ENCODE measurements at places on chromosomes 7 and 10.

- H3K4me3 ChIP-seq, result no peak overlapping the region
- H3K4me1 ChIP-seq, result peaks cover 19% of the 10 kb centered on the region
- no peaks in the 10 kb centered on the region for H3K27me3 ChIP-seq
- no peak for DNase-seq
- no peaks in the 10 kb centered on the region for H3K36me3 ChIP-seq
- H3K27ac ChIP-seq, result peak overlapping the region; percentile 53
These were observed 216.1 kb downstream of the HTR7 start for GRCh38 chr10:90641731-90642130.

DNA sequence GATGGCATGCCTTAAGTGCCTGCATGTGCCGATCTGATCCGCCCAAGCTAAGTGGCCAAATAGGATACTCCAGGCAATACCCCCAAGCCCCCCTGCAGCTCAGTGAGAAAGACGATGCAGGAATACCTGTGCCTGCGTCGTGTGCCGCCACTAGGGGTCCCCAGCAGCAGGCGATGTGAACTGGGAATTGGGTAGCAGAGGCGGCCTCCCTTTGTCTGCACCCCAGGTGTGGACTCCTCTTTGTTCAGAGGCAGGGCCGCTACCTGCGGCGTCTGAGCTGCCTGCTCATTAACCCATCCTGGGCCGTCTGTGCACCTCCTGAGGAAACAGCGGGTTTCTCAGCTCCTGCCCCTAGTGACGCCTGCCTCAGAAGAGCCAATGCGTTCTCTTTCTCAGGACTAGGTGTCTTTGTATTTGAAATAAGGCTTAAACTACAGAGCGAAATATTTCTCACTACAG is 4.8 kb upstream of the CHN2 start:
- H3K4me1 ChIP-seq, result no peaks in the 10 kb centered on the region
- H3K27ac ChIP-seq, result no peak overlapping the region
- no peak overlapping the region for H3K4me3 ChIP-seq
- no peaks in the 10 kb centered on the region for H3K36me3 ChIP-seq
- DNase-seq, result peak; percentile 73

DNA sequence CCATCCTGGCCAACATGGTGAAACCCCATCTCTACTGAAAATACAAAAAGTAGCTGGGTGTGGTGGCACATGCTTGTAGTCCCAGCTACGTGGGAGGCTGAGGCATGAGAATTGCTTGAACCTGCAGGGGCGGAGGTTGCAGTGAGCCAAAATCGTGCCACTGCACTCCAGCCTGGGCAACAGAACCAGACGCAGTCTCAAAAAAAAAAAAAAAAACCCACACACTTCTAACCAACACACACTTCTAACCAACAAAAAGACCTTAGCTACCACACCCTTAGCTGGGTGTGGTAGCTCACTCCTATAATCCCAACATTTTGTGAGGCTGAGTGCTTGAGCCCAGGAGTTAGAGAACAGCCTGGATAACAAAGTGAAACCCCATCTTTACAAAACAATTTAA is 33.9 kb upstream of the SPOCK2 start:
- peaks cover 2% of the 10 kb centered on the region for H3K36me3 ChIP-seq
- no peak overlapping the region for H3K27ac ChIP-seq
- DNase-seq, result no peak
- no peaks in the 10 kb centered on the region for H3K4me1 ChIP-seq
- H3K4me3 ChIP-seq, result no peak overlapping the region
- no peaks in the 10 kb centered on the region for H3K27me3 ChIP-seq

DNA sequence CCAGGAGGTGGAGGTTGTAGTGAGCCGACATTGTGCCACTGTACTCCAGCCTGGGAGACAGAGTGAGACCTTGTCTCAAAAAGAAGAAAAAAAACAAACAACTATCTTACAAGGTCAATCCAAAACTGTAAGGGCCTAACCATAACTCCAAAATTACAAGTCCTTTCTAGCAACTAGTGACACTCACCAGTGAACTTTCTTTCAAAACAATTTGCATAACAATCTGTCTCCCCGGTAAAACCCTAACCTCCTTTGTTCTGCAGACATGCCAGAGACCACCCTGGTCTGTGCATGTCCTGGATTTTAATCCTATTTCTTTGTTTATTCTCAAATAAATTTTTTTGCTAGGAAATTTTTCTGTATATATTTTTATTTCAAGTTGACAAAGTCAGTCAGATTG is 68.1 kb downstream of the EXOC6 start:
- no peak for DNase-seq
- no peak overlapping the region for H3K27ac ChIP-seq
- no peak overlapping the region for H3K4me3 ChIP-seq

DNA sequence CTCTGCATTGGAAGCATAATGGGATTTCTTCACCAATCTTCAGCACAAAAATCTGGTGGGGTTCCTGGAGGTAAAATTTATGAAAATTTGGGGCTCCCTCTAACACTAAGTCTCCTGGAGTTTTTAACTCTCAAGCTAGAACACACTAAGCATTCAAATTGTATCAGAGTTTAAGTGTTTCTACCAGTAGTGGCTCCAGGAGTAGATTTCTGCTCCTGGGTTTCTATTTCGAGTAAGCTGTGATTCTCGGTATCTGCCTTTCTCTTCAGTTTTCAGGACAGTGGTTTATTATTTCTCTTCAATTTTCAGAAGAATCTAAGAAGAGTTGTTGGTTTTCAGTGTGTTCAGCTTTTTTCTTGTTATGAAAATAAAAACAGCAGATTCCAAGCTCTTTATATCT is 566.4 kb upstream of the KCND2 start:
- no peak overlapping the region for H3K4me3 ChIP-seq
- no peak for DNase-seq
- H3K4me1 ChIP-seq, result no peaks in the 10 kb centered on the region
- H3K36me3 ChIP-seq, result no peaks in the 10 kb centered on the region

GRCh38 chr7:92631850-92632487 is 41.8 kb upstream of the FAM133B start:
- H3K36me3 ChIP-seq, result no peaks in the 10 kb centered on the region
- no peaks in the 10 kb centered on the region for H3K27me3 ChIP-seq
- peak overlapping the region; percentile 72 for H3K27ac ChIP-seq
- DNase-seq, result no peak

DNA sequence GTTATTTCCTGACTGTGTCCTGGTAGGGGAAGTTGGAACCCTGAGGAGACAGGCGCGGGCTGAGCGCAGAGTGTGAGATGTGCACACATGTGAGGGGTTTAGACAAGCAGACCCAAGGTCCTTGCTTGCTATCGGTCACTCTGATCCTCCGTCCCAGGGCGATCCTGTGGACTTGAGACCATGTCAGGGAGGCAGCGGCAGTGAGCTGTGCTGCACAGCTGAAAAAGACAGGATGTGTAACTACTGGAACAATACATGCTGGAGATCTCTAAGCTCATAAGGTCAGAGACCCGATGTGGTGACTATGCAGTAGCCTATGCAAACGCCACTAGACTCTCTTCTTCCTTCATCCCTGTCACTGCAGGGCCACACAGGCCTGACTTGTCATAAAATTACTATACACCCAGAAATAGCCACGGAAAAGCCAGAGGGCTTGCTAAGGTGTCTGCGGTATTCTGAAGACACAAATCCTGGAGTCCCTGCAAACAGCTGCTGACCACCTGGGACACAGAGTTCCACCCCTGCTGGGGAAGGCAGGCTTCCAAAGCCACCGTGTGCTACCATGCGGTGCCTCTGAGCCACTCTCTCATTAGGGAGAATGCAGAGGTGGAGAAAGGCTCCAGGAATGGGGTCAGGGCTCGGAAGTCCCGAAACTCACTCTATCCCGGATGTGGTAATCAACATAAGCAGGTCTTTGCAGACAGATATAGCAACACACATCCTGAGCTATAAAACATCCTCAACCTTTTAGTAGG is 91.1 kb upstream of the DDC start:
- DNase-seq, result peak; percentile 70
- no peaks in the 10 kb centered on the region for H3K27me3 ChIP-seq
- peak overlapping the region; percentile 88 for H3K27ac ChIP-seq
- no peaks in the 10 kb centered on the region for H3K4me1 ChIP-seq
- no peak overlapping the region for H3K4me3 ChIP-seq

DNA sequence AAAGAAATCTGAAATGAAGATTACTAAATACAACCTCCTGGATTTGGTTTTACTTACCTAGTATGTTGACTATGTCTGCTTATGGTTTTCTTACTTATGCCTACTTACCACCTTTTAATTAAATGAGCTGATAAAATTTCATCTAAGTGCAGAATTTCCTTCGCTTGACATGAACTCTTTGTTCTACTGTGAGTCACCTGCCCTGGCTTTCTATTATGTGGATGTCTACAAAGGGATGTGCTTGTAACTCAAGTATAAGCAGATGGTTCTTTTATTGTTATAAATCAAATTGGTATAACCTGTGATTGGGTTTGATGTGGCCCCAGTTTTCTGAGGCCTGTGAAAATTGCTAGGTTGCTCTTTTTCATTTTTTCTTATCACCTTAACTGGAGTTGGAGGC is 389.1 kb upstream of the ANKRD30A start:
- no peaks in the 10 kb centered on the region for H3K36me3 ChIP-seq
- no peak for DNase-seq
- no peaks in the 10 kb centered on the region for H3K4me1 ChIP-seq
- H3K4me3 ChIP-seq, result no peak overlapping the region
- no peak overlapping the region for H3K27ac ChIP-seq

GRCh38 chr7:122688400-122688998 is 10.4 kb downstream of the RNF133 start:
- H3K27me3 ChIP-seq, result no peaks in the 10 kb centered on the region
- no peaks in the 10 kb centered on the region for H3K36me3 ChIP-seq
- H3K4me3 ChIP-seq, result no peak overlapping the region
- no peak for DNase-seq
- H3K4me1 ChIP-seq, result no peaks in the 10 kb centered on the region

DNA sequence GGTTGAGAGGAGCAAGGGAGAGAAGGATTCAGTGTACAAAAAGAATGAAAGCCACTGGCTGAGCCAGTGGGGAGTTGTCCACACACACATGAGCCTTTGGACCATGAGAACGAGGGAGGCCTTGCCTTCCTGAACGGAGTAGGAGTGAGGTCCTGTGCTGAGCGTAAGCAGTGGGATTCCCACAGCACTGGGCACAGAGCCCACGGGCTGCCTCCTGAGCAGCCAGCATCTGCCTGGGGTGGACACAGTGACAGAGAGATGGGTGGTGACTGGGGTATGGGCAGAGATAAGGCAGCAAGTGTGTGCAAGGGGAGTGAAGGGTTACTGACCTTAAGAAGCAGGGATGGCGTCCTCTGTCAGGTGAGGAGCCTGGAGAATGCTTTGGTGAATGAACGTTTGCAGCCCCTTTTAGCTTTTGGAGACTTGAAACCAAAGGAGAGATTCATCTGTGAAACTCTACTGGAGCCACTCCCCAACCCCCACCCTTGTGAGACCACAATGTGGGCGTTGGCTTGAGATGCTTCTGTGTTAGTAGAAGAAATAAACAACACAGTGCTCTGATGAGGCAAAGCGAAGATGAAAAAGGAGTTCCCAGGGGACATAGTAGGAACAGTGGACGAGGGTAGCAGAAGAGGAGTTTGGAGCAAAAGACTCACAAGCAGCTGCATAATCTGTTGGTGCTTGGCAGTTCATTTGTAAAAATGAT is 56.5 kb downstream of the FIGNL1 start:
- H3K27ac ChIP-seq, result no peak overlapping the region
- H3K4me3 ChIP-seq, result no peak overlapping the region
- no peak for DNase-seq
